ENCODE measurements at places on chromosomes 3 and 15.

DNA sequence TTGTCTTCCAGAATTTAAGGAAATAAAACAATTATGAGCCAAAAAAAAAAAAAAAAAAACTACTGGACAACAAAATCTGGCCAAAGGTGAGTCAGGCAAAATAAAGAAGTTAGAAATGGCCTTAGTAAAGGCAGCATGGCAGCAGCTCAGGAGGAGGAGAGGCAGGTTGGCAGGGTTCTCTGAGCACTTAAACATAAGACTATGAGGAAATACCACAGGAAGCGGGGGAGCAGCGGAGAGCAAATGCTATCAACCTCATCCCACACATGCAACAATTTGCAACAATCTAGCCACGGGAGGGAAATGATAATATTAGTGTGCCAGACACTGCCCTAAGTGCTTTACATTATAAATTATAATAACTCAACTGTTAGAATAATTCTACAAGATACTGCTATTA lies 247.3 kb upstream of the NSMCE3 start:
- no peak for DNase-seq

GRCh38 chr3:37620071-37620635 lies 241.5 kb upstream of the CTDSPL start:
- no peak for DNase-seq

- DNase-seq, result no peak
Observed at GRCh38 chr3:101518421-101518871, 5.4 kb upstream of the SENP7 start.

- no peak for DNase-seq
Observed at GRCh38 chr3:13120289-13120927, 47.2 kb upstream of the IQSEC1 start.

- DNase-seq, result no peak
Observed at GRCh38 chr3:11593318-11594034, 50.2 kb downstream of the VGLL4 start.

- no peak for DNase-seq
Observed at GRCh38 chr3:194130807-194131589, 5.0 kb upstream of the HES1 start.

GRCh38 chr3:108897883-108898282 lies 55.8 kb downstream of the GUCA1C start:
- DNase-seq, result no peak

DNA sequence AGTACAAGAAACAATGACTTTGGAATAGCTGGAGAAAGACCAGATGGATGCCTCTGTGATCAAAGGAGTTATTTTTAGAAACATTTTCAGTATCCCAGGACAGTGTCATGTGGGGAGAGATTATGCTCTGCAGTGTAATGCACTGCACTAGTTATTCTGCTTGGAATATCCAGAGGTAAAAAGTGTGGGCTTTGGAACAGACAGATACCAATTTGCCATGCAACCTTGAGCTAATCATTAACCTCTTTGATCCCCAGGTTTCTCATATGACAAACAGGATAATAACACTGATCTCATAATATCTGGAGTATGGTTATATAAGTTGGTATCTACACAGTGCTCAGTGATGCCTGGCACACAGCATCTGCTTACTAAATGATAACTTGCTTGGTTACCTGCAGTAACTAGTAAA lies 12.2 kb upstream of the SLC7A14 start:
- no peak for DNase-seq

GRCh38 chr15:96421178-96421601 lies 90.7 kb downstream of the NR2F2 start:
- DNase-seq, result no peak

DNA sequence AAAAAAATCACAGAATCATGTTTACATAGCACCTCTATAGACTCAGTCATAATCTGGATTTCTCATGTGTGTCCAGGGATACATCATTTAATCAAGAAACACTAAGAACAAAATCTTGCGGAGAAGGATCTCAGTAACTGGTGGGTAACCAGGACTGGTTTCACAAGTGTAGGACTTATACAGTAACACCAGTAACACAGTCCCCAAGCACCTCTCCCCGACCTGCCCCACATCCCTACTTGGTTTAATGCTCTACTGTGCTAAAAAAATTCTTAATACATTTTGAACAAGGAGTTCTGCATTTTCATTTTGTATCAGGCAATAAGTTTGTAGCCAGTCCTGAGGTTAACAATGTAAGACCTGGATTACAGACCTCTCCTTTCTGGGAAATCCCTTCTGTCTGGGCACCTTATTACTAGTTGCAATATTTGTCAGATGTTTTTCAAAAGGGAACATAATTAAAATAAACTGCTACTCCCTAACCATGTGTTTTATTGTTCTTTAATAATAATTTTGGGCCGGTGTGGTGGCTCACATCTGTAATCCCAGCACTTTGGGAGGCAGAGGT lies 57.6 kb upstream of the BBX start:
- DNase-seq, result no peak

DNA sequence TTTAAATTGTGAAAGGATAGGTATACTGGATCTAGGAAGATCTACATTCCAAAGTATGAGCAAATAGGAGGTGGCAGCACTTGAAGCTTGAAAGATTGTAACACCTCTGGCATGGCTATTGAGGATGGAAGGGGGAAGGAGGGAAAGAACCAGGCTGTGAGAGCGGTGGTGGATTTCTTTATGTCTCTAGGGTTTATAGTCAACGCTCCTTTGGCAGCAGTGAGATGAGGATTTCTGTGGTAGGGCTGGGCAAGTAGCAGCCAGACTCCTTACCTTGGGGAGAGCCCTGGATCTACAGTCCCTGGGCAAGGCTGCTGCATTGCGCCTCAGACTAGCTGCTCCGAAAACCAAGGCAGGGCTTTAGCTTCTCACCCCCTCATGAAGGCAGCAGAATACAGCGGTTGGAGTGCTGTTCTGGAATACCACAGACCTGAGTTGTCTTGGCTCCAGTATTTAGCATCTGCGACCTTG lies 53.2 kb downstream of the MEF2A start:
- no peak for DNase-seq

GRCh38 chr3:78845605-78846004 lies 922.2 kb downstream of the ROBO1 start:
- DNase-seq, result no peak

DNA sequence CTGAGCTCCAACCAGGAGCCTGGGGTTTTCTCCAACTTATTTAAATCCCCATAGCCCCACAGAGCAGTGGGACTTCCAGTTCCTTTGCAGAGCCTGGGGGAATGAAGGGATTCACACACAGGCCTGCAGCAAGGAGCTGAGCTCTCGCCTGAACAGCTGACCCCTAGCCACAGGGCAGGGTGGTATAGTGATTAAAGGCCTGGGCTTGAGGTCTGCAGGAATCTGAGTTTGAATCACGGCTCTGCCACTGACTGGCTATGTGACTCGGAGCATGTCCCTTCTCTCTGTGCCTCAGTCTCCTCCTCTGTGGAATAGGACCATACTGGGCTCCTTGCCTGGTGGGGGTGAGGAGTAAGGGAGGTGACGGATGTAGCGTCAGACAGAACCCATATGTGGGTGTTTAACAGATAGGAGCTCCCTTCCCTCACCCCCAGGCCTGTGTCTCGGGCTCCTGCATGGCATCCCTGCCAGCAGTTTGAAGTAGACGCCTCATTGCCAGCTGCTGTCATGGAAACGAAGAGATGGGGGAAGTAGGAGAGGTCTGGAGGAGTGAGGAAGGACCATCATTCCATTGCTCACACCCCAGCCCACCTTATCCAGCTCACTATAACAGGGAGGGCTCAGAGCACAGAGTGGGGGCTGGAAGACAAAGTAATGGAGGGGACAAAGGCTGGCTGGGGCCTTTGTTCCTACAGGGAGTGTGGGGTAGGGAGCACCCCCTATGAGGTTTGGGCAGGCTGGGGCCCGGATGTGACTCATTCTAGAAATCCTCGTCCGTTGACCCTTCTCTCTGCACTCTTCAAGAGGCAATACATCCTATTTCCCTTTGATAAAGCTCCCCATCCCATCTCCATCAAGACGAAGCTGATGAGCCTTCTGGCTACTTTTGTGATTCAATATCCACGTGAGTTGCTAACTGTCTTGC lies 14.8 kb downstream of the HRH1 start:
- no peak for DNase-seq

DNA sequence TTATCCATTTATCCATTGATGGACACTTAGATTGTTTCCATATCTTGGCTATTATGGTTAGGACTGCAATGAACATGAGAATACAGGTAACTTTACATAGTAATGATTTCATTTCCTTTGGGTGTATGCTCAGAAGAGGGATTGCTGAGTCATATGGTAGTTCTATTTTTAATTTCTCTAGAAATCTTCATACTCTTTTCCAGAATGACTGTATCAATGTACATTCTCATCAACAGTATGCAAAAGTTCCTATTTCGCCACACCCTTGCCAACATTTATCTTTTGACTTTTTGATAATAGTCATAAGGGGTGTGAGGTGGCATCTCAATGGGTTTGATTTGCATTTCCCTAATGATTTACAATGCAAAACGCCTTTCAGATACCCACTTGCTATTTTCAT lies 6.2 kb upstream of the NIPA1 start:
- no peak for DNase-seq

GRCh38 chr3:78506061-78506460 lies 1261.7 kb downstream of the ROBO1 start:
- DNase-seq, result no peak

- DNase-seq, result no peak
Observed at GRCh38 chr3:65145680-65146079, 457.9 kb upstream of the ADAMTS9 start.

- no peak for DNase-seq
Observed at GRCh38 chr3:66038726-66039589, at the start of gene MAGI1. TSS of gene MAGI1 (minus strand) at chr3:66038918. CDS start at chr3:66038308, 610 bp downstream.

- no peak for DNase-seq
Observed at GRCh38 chr3:124780761-124781475, 50.7 kb downstream of the UMPS start.

GRCh38 chr3:52144796-52145735 lies 9.2 kb downstream of the POC1A start:
- DNase-seq, result no peak

DNA sequence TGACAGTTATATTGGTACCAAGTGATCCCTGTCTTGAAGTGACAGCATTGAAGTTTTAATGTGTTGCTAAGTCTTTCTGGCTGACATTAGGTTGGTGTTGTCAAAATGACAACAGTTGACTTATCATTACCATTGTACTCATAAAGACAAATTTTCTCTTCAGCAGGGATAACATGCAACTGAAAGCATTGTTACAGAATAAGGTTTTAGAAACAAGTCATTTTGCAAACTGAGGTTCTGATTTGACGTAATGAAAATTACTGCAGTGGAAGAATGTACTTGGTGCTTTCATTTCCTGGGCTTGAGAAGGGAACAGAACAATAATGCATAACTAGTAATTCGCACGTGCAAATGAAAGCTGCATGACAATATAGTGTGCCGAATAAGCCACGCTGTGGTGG lies 75.1 kb downstream of the MOBP start:
- DNase-seq, result no peak

DNA sequence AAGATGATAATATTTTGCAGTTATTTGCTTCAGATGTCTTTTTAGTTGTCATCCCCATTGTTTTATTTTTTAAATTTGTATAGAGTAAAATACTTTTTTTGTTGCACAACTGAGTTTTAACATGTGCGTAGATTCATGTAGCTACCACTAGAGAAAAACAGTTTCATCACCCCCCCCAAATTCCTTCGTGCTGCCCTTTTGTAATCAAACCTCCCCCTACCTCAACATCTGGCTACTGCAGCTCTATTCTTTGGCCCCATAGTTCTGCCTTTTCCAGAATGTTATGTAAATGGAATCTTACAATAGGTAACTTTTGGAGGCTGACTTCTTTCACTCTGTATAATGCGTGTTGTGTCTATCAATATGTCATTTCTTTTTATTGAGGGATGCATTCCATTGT lies 232.0 kb upstream of the RASGRP1 start:
- DNase-seq, result no peak

DNA sequence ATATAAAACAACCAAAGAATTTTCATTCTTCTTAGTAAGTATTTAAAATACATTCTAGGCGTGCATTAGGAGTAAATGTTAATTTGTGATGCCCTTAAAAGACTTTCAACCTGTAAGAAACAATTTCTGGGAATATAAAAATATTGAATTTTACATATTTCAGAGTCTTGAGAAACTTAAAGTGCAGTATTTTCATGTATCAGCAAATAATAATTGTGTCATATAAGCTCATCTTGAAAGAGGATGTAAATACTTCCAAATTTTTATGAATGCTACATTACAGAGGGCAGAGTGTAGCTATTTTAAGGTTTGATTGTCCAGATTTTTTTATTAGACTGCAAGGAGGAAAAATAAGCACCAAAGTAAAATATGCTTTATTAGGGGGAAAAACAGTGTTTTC lies 207.1 kb downstream of the VPS13C start:
- no peak for DNase-seq

DNA sequence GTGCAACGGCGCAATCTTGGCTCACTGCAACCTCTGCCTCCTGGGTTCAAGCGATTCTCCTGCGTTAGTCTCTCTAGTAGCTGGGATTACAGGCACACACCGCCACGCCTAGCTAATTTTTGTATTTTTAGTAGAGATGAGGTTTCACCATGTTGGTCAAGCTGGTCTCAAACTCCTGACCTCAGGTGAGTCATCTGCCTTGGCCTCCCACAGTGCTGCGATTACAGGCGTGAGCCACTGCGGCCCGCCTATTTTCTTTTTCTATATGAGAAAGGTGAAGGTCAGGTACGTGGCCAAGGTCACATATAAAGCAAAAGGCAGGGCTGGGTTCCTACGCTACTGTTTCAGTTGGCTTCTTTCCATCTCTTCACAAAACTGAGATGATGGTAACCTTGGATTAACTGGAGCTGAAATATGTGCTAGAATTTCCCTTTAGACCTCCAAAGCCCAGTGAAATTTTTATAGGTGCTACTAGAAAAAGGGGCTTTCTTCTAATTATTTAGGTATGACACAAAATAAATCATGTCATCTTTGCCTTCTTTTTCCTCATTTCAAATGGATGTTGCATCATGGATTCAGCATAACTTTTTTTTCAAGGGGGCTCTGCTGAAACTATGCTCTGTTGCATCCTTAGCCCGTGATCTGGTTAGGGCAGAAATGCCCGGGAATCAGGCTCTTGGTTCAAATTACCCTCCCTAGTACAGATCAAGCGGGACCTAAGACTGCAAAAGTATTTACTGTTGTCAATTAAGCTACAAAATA lies 68.5 kb downstream of the MYO1E start:
- DNase-seq, result no peak

DNA sequence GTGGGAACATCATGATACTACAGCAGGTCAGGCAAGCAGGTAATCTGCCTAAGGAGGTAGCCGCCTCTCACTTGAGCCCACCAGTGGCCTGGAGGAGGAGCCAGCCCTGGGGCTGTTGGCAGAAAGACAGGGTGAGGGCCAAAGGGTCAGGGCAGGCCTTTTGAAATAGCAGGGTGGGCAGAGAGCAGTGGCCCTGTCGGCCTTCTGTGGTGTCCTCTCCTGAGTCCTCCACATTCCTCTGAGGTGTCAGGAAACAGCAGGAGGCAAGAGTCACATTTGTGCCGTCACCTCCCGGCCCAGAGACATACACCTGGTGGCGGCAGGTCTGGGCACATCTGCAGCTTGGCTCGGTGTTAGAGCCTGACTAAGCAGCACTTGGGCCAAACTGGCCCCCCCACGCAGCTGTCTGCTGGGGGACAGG lies 3.9 kb upstream of the BNC1 start:
- no peak for DNase-seq

All from stimulated activated CD8-positive, alpha-beta memory T cell treated with anti-CD3 and anti-CD28 coated beads, Interleukin-7, amount 100 ng/mL, for 1 hour (primary cell).